Stimulated activated CD4-positive, alpha-beta T cell treated with anti-CD3 and anti-CD28 coated beads, Interleukin-4, amount 100 ng/mL, for 24 hours (primary cell): ENCODE measurements at places on chromosomes 5 and 9.

DNA sequence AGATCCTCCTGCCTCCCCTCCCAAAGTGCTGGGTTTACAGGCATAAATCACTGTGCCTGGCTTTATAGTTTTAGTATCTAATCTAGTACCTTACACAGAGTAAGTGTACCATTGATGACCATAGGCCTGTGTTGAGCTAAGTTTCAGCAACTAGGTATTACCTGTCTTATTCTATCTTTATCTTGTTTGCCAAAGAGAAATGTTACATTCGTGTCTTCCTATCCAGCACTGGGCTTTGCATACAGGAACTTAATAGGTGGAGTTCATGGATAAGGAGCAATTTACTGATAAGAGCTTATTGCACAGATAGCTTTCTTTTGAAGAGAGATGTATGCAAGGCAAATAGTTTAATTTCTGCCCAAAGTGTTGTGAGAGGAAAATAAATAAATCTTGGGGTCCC is 30.5 kb downstream of the TXNDC8 start:
- DNase-seq, result no peak

GRCh38 chr9:96344458-96345180 is 38.9 kb downstream of the SLC35D2 start:
- no peak for DNase-seq

DNA sequence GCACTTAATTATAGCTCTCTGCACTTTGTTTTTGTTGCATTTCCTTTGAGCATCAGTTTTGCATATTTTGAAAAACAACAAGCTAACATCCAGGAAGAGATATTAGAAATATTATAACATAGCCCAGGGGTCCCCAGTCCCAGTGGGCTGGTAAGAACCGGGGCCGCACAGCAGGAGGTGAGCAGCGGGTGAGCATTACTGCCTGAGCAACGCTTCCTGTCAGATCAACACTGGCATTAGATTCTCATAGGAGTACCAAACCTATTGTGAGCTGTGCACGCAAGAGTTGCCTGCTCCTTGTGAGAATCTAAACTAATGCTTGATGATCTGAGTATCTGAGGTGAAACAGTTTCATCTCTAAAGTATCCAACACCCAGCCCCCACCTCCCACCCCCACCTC is 675.9 kb upstream of the ZNF608 start:
- no peak for DNase-seq

- no peak for DNase-seq
These were observed 42.4 kb upstream of the MACIR start for GRCh38 chr5:103216137-103216536.

DNA sequence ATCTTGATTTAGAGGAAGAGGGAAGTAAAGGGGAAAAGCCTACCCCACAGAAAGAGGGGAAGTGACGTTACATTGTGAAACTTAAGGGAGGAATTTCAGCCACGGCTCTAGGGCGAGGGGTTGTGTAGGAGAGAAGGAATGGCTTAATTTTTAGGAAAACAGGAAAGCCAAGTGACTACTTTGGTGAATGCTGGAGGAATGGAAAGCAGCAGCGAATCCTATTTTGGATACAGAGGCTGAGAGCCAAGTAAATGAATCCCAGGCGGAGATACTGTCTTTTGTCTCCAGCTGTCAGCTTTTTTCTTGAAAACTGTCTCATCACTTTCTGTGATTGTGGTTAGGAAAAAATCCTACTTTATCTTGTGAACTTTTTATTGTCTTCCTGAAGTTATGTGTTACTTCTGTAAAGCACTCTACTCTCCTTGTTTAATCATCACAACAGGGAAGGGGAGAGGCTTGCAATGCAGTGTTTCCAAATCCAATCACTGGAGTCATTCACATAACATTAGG is 188.4 kb downstream of the TSSK1B start:
- no peak for DNase-seq

GRCh38 chr5:169796731-169797130 is 159.7 kb downstream of the DOCK2 start:
- DNase-seq, result no peak

GRCh38 chr9:77938163-77938562 is 93.4 kb downstream of the GNAQ start:
- no peak for DNase-seq

GRCh38 chr5:171520300-171521174 is 101.1 kb downstream of the FGF18 start:
- DNase-seq, result no peak

DNA sequence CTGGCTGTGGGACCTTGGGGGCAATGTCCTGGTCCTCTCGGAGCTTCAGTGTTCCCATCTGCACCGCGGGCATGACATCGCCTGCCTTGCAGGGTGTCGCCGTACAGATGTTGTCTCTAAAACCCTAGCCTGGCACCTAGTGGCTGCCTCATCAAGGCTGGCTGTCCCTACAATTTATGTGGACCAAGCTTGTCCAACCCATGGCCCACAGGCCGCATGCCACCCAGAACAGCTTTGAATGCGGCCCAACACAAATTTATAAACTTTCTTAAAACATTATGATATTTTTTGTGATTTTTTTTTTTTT is 18.3 kb upstream of the ASS1 start:
- no peak for DNase-seq

GRCh38 chr5:112371067-112371466 is 48.0 kb downstream of the EPB41L4A start:
- no peak for DNase-seq

DNA sequence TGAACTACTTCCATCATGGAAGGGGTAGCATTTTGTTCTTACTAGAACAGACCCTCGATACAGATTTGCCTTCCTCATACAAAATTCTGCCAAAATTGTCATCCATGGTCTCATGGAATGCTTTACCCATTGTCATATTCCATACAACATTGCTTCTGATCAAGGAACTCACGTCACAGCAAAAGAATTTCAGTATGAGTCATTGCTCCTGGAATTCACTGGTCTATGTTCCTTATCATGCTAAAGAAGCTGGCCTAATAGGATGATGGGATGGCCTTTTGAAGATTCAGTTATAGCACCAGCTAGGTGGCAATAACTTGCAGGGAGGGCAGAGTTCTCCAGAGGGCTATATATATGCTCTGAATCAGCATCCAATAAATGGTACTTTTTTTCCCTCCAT is 18.2 kb upstream of the FNIP1 start:
- no peak for DNase-seq

GRCh38 chr9:127163409-127163808 is 41.0 kb upstream of the ANGPTL2 start:
- DNase-seq, result no peak

DNA sequence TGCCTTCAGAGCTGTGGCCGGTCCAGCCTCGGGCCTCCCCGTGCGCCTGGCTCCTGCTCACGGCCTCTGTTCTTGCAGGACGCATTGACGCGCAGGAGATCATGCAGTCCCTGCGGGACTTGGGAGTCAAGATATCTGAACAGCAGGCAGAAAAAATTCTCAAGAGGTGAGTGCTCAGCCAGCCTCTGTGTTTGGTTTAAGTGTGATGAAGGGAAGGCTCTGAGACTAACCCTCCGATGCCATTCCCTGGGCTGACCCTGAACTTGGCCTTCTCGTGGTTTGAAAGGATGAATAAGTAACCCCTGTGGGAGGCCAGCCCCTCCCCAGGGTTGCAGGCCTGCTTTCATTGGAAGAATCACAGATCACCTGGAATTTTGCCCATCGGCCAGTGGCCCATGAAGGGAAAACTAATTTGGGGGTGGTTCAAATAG is 26.3 kb downstream of the PTGES2 start:
- no peak for DNase-seq

DNA sequence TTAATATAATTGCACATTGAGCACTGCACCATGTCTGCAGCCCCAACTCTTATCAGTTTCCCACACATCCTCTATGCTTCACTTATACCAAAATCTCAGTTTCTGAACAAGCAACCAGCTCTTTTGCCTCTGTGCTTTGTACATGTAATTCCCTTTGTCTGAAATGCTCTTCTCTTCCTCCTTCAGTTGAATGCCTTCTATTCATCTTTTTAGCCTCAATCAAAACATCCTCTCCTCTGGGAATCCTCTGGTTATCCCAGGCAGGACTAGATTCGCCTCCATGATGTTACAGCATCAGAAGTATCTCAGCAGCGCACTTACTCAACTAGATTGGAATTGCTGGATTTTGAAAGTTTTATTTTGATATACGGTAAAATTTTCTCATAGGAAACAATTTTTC is 143.3 kb downstream of the GAS1 start:
- no peak for DNase-seq

GRCh38 chr5:96855031-96855872 is 21.0 kb upstream of the ERAP2 start:
- DNase-seq, result no peak

- DNase-seq, result no peak
These were observed 148.4 kb downstream of the TTLL11 start for GRCh38 chr9:121944711-121945191.

DNA sequence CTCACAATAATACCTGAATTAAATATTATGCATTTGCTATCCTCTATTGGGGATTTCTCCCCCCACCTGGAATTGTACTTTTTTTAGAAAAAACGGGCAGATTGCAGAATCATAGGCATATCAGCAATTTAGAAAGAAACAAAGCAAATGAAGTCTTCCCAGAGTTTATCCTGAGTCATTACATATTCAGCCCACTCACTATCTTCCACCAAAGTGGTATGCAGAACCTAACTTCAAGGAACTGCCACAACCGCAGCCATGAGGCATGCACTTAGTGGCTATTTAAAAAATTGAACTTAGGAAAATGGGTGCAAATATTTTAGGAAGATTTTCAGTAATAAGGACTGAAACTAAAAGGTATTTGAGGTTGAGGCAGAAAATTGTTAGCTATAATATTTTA is 48.6 kb downstream of the UBAP1 start:
- no peak for DNase-seq

- DNase-seq, result no peak
These were observed 37.0 kb upstream of the PIK3R1 start for GRCh38 chr5:68178579-68178978.

GRCh38 chr5:139588962-139589361 is 27.8 kb downstream of the UBE2D2 start:
- no peak for DNase-seq

- DNase-seq, result no peak
These were observed 78.5 kb upstream of the DNAH5 start for GRCh38 chr5:14022971-14023370.

- DNase-seq, result no peak
These were observed 291.8 kb downstream of the AOPEP start for GRCh38 chr9:95018099-95018936.

GRCh38 chr5:74665273-74665672 is 19.8 kb upstream of the HEXB start:
- DNase-seq, result no peak

DNA sequence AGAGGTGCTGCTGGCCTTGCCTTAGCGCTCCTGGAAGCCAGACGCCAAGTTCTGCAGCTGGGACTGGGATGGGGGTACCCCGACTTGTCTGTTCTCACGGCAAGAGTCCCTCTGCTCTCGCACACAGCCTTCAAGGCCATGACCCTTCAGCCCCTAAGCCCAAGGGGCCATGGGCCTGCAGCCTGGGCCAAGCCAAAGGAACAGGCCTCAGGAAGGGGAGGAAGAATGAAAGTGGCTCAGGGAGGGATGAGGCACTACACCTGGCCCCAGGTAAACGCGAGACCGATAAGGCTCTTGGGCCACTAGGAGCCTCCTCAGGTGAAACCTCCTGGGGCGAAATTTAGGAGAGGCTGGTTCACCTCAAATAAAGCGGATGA is 3.9 kb downstream of the EBF1 start:
- DNase-seq, result no peak

DNA sequence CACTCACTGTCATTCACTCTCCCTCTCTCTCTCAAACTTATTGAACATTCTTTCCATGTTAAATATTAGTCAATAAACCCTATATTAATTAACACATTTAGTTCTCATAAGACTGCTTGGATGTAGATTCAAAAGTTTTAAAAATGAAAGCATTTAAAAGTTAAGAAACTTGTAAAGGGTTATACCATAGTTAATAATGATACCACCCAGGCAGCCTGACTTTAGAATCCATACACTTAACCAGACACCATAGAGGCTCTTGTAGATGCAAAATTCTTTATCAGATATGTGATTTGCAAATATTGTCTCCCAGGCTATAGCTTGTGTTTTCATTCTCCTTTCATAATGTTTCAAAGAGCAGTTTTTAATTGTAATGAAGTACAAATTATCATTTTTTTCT is 335.8 kb upstream of the ACTBL2 start:
- no peak for DNase-seq

DNA sequence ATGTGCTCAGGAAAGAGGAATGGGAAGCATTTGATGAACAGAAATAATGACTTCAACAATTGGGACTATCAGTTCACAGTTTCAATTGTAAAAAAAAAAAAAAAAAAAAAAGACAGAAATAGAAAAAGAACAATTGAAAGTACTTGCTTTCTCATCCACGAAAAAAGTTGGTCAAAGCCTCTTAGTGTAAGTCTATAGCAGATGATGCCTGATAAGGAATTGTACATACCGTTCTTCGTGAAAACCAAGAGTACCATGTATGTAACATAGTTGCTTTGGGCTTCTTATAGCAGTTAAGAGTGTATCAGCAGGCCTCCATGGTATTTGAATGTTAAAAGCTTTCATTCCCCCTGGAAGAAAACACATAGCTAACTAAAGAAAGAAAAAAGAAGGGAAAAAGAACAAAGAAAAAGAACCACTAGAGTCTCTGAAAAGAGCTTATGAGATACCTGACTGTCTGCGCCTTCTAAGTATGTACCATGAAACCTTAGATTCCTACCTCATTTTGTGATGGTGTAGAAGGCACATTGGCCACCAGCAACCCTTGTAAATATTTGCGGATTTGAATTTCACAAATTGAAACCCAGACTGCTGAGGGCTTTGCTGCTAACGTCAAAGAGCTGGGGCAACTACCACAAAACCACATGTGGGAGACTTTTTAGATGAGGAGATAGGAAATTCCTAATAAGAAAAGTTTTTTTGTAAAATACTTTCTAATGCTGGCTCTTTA is 75.2 kb downstream of the TMC1 start:
- DNase-seq, result no peak

- DNase-seq, result no peak
These were observed 12.6 kb downstream of the FGF18 start for GRCh38 chr5:171432076-171432475.

DNA sequence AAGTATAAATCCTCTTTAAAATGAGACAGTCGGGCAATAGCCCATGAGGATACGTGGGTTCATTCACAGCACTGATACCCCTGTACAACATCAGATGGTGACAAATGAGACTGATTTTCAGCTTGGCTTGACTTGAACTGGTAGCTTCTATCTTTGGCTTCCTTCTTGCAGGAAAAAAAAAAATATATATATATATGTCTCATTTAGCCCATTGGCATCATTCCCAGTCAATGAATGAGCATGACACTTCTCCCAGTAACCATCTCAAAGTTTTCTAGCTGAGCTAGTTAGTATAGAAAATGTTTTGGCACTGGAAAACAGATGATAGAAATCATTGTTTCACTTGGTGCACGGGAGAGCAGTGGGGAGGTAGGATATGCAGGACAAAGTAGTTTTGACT is 222.5 kb upstream of the TAS2R1 start:
- no peak for DNase-seq

- no peak for DNase-seq
These were observed 96.4 kb upstream of the SPIN1 start for GRCh38 chr9:88291856-88292255.

DNA sequence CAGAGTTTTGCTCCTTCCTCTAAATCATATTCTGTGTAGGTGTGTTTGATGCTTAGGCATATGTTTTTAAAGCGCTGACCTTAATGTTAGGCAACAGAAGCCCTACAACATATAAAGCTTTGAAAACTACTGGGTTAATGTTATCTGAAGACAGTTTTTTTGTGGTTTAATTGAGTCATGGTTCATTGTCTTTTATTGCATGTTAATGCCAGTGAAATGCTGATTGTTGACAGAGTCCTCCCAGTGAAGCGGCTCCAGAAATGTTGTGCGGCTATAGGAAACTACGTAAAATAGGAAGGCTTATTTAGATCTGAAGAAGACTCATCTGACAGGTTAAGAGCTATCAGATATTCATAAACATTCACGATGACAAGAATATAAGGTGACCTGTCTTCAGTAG is 424.6 kb downstream of the CCDC171 start:
- no peak for DNase-seq
